ENCODE measurements at places on chromosomes 5 and 9. TPM values are rescaled to one million over a fixed set of nuclear protein-coding genes. Genes with fewer than 3 reads are reported as not detected.
A peak's percentile ranks its signal among the peaks of the same experiment; 100 is the strongest.

- no peak for DNase-seq
Measured at GRCh38 chr5:153895266-153895665, 143.4 kb downstream of the FAM114A2 start.

- DNase-seq = peak; percentile 72
Measured at GRCh38 chr9:122346478-122347347, 24.1 kb upstream of the PTGS1 start.

DNA sequence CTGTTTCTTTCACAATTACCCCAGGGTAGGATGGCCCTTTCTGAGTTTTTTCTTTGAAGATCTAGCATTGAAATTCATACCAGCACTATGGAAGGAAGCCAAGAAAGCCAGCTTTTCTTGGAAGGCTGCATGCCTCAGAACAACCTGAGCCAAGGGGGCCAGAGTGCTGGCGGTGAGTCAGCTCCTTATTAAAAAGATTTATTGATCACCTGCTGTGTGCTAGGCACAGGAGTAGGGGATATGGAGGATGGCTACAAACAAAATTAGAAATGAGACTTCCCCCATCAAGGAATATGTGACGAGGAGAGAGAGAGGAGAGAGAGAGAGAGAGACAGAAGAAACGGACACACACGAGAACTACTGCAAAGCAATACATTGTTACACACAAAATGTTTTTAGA, 184.6 kb upstream of the PUM3 start:
- DNase-seq = no peak

DNA sequence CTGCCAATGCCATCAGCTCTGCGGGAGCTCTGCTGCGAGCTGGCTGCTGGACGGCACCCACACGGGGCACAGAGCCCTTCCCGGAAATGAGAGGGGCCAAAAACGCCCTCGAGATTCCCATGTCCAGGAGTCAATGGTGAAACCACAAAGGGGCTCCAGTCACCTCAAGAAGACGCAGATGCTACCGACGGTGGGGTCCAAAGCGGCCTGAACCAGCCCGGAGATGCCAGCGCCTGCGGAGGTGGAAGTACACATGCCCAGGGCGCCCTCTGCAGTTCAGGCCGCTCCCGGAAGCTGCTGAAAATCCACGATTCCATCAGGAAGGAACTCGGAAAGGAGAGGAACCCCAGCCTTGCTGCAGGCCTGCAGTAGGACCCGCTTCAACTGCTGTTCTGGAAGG, 82.4 kb upstream of the SELENOP start:
- DNase-seq = no peak

DNA sequence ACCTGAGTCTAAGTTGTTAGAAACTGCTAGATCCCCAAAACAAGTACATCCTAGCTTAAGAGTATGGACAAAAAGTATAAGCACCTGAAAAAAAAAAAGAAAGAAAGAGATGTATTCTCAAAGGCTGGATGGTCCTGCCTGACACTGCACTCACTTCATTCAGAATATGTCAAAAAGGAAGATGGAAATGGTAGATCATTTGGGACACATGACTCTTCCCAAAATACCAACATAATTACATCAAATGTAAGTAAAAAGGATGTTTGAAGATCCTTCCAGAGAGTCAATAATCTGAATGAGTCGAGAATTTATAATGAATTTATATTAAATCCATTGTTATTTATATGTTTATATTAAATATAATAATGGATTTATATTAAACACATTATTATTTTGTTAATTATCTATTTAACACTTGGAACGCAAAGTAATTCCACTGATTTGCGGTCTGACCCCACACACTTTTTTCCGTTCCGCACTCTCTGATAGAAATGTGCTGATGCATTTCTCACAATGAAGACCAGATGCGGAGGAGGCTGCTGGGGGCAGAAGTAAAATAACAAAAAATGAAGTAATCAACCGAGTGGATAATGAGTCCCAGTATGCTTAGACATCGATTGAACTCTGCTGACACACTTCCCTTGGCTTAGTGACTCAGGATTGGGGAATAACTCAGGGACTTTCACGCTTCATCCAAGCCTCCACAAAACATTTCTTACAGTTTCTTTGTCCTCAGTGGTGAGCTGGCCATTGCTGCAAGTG, 201.2 kb downstream of the ADAMTS12 start:
- no peak for DNase-seq

GRCh38 chr9:88926781-88927505, 64.3 kb upstream of the S1PR3 start:
- DNase-seq = no peak

DNA sequence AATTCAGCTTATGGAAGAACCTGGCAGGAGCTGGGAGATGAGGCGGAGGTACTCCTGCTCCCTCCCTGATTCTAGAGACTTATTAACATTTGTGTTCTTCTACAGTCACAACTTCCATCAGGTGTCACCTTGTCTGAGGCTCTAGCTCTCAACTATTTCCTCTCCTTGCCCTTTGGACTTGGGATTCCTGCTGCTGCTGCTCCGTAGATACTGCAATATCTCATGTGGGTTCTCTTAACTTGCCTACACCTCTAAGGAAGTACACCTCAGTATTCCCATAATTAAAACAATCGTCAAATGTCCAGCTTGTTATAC, 21.2 kb downstream of the ANXA1 start:
- no peak for DNase-seq

DNA sequence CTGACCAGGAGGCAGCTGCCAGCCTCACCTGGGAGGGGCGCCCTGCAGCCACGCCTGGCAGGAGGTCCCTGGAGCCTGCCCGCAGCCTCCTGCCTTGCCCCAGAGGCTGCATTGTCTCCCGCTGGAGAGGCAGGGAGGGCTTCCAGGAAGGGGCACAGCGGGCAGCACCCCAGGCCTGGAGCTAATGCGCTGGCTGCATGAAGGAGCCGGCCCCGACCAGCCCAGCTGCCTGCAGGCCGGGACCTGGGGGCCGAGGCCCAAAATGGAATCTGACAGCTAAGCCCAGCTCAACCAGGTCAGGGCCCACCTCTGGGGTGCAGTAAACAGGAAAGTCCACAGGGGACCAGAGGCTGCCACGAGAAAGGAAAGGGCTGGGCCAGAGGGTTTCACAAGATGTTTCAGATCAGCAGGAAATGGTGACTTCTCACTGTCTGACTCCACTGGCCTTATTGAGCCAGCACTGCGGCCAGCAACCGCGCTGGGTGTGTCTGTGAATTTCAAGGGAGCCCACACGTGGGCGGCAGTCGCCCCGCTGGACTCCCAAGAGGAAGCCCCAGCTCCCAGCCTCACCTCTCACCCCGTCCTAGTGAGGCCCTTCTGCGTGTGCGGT, 18.6 kb upstream of the NOTCH1 start:
- DNase-seq = no peak

The PDE6A gene
- not detected for total RNA-seq

DNA sequence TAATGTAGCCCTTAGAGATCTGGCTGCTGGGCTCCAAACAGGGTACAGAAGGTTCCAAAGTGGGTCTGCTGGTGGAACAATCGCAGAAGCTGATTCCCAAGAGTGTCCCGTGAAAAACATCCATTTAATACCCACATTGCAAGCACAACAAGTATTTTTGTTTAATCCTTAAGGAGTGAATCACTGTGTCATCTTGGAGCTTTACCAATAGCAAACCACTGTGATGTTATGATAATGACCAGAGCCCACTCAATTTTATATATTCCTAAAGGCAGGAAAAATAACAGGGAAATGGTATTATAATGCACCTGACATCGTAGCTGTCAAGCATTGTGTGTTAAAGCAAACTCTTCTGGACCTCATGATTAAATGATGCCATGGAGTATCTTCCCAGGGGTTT, 291.9 kb downstream of the FBXL7 start:
- DNase-seq = no peak

DNA sequence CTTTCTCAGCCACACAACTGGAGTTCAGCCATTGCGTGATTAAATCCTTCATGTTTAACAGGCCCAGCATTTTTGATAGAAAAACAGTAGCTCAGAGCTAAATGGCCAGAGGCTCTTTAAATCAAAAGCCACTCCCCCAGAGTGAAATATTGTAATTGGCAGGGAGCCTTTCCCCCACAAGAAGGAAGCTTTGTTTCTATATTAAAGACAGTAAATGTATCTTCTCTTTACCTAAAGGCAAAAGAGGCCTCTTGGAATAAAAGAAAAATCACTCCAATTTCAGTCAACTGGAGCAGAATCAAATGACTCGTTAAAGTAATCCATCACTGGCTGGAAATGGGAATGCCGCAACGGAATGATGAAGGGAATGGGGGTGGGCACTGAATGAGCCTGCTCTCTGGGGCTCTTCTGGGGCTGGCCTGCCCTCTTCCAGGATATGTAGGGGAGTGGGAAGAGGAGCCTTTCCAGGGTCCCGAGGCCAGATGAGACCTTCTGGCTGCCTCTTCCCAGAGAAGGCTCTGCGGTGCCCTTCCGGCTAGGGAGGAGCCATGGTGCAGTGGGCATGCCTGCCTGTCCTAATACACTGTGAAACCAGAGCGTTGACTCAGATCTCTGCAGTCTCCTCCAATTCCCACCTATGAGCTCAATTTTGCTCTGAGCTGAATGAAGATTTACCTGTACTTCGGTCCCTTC, 45.2 kb downstream of the ANKDD1B start:
- DNase-seq = peak; percentile 13

DNA sequence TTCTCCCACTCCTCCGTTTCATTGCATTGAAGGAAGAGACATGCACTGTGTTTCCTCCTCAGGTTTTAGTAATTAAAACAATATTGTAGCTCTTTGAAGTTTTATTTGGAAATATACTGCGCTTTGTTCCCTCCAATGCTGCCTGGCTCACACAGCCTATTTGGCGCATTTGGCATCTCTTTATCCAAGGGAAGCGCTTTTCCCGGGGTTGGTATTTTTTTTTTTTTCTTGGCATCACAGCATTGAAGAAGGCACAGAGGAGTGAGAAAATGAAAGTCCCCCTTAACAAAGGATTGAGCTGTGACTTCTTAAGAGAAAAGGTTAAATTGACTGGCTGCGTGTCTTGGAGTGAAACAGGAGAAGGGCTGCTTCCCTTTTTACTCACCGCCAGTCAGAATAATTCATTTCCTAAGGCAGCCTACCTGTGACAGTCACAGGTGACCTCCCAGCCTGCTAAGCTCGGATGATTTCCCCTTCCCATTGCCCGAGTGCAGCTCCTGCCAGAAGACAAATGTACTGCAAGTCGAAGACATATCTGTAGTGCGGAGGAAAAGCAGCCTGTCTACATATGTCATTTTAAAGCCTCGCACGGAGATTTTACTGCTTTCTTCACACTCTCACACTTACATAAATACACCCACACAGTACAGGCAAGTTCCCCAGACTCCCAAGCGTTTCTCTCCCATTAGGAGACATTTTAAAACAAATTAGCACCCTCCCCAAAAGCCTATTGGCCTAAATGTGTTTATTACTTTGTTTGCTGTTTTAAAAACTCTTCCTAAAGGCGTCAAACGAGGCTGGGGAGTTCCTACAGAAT, 665.5 kb upstream of the ZNF608 start:
- no peak for DNase-seq

The PCDH12 gene
- 2.4 TPM for total RNA-seq

DNA sequence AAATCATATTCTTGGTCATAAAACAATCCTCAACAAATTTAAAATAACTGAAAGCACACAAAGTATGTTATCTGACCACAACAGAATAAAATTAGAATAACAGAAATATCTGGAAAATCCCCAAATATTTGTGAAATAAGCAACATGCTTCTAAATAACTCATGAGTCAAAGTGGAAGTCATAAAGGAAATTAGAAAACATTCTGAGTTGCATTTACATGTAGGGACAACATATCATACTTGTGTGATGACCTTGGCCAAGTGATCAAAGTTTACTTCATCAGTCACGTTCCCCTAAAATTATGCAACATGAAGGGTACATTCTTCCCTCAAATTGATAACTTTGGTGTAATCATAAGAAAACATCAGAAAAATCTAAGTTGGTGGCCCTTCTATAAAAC, 64.7 kb downstream of the CSF2 start:
- DNase-seq = no peak

- DNase-seq = no peak
Measured at GRCh38 chr9:126248680-126249079, 77.9 kb upstream of the MVB12B start.

The COL27A1 gene
- total RNA-seq = 0.41 TPM

DNA sequence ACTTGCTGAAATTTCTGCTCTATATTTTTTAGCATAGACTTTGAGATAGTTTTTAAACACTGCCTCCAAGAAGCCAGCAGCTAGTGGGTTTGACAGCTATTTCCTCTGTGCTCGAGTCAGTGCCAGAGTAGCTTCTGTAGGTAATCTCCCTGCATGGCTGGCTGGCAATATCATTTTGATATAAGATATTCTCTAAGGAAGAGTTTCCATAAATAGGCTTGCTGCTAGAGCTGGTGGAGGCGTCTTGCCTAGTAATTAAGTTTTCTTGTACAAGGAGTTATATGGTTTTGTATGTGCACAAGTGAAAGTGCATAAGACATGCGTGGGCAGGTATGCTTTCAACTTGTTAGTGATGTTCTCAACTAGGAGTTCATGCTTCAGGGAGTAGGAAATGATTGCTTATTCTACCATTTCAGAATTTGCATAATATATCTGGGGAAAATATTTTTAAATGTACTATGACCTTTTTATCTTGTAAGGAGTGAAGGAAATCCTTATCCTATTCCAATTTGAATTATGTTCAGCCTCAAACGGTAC, 74.1 kb upstream of the CCL21 start:
- no peak for DNase-seq

DNA sequence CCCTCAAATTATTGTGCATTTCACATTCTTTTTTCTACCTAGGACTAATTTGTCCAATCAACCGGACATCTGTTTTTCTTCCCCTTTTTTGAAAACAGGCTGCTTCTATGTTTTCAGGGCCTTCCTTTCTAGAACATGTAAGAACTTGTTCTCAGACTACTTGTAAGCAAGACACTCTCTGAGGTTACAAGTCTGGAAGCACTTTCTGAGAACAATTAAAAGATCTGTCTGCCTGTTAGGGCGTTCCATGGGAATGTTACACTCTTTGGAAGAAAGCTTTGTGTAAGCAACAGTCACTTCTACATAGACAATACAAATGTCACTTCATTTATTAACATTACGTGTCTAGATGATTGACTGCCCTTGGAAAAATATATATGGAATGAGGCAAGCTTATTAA, 50.9 kb upstream of the HSPB3 start:
- no peak for DNase-seq

GRCh38 chr5:68303754-68304420, 88.3 kb downstream of the PIK3R1 start:
- DNase-seq = no peak

DNA sequence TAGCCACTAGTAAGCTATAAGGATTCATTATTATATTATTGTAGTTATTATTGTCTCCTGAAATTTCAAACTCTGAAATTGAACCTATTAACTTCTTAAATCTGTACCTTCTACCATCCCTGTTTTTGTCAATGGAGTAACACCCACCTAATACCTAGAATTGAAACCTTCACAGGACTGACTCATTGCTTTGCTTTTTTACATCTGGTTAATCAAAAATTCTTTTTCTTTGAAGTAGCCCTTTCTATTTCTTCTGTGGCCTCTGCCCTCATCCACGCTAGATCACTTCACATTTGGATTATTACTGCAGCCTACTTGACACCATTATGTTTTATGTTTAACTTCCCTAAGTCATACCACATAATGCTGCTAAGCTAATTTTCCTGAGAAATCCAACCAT, 35.6 kb downstream of the RBM27 start:
- DNase-seq = no peak

GRCh38 chr5:126831156-126831555, 54.2 kb downstream of the LMNB1 start:
- no peak for DNase-seq

All from frontal cortex (tissue), 4 donors.